Muscle of back (tissue), 13 donors: ENCODE measurements at places on chromosomes 5 and 9.
A peak's percentile ranks its signal among the peaks of the same experiment; 100 is the strongest.

DNA sequence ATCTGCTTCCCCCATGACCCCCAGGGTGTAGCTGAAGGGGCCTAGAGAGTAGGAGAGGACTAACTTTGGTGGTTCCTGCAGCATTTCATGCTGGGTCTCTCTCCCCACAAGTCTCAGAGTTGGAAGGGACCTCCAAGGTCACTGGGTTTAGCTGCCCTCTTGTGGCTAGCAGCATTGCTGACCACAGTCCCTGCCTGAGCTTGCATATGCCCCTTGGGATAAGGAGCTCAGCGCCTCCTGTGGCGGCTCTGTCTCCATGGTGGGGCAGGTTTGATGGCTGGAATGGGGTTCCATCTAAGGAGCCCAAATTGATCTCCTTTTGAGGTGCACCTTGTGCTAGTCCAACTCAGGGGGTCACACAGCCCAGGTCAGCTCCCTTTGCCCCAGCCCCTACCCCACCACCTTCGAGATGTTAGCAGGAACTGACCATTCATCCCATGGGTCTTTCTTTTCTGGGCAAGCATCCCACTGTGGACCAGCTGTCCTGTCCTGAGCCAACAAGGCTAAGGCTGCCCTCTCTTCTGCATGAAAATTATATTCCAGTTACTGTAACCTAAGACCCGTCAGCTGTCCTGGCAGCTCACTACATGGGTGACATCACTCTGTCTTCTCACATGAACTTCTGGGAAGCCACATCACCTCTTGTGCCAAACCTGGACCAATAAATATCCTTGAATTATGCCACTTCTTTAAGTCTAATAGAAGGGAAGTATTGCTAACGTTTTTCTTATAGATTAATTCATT, 196.2 kb downstream of the HSPA4 start:
- peak; percentile 81 for DNase-seq

DNA sequence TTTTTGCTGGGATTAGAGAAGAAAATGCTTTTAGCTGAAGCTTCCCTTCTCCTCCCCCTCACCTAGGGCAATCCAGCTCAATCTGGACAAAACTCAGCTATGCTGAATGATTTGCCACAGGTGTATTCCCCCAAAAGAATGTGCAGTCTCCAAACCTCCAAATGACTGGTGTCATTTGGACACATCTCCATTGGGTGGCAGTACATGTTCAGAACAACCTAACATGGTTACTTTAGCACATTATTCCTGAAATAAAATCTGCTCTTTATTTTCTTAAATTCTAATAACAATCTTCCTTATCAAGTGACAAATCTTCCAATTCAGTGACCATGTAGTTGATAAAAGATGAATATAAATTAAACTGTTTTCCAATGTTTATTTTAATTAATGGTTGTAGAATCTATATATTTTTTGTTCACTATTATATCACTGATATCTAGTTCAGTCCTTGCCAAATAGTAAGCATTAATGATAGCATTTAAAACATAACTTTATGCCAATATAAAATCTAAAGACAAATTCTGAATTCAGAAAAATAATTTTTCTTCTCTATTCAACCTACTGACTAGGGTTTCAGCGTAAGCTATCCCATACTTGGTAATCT, 61.3 kb upstream of the MOCS2 start:
- peak; percentile 67 for DNase-seq

DNA sequence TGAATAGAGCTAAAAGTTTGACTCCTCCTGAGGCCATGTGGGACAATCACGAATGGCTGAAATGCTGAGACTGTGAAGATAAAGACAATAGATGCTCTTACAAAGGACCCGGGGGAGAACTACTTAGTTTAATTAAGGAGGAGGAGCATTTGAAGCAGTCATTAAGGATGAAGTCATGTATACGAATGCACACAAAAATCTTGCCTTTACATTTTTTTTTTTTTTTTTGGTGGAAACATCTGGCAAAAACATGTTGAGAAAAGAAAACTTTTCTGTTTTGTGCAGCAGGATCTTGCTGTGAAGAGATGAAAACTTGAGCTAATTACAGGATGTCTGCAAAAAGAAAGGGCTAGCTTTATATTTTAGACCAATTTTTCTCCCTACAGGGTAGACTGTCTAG, 42.3 kb upstream of the NR3C1 start:
- peak; percentile 50 for DNase-seq

GRCh38 chr9:127942216-127943010, 4.8 kb upstream of the DPM2 start:
- peak; percentile 79 for DNase-seq

DNA sequence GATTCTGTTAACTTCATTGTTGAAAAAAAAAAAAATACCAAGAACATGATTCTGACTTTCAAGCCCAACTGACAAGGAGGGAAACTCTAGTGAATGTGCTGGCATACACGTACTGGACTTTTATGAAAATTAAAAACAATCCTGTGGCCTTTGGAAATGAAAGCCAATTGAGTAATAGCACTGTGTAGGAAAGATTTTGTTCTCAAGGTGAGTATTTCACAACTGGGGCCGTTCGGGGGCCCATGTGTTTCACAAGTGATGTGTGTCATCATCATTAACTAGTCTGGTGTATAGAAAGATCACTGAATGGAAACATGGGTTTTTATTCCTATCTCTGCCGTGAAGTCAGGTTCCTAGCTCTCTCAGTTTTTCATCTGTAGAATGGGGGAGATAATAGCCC, 605.0 kb upstream of the CLINT1 start:
- DNase-seq: no peak

- DNase-seq: no peak
These were observed 294.3 kb downstream of the EPB41L4A start for GRCh38 chr5:112124788-112125187.

DNA sequence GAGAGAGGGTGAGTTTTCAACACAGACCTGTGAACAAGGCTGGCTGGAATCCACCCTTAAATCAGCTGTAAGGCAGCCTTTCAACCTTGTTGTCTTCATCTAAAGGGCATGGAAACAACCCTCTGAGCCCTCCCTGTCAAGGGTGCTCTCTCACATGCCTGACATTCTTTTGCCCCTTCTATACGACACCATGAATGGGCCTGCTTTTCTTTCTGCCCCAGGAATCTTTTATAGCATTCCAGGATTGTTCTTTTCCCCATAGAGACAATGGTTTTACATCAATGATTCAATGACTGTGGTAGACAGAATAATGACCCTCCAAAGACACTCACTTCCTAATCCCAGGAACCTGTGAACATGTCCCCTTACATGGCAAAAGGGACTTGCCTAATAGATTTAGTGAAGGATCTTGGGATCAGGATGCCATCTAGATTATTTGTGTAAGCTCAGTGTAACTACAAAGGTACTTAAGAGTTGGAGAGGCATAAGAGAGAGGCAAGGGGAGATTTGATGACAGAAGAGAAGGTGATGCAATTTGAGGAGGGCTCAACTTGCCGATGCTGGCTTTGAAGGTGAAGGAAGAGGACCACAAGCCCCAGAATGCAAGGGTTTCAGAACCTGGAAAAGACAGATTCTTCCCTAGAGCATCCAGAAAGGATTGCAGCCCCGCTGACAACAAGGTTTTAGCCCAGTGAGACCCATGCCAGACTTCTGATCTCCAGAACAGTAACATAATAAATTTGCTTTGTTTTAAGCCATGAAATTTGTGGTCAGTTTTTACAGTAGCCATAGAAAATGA, 29.2 kb upstream of the HMHB1 start:
- DNase-seq: no peak

GRCh38 chr9:118829334-118829733, 539.9 kb downstream of the BRINP1 start:
- peak; percentile 18 for DNase-seq
